ENCODE measurements at places on chromosomes 13 and 19.

DNA sequence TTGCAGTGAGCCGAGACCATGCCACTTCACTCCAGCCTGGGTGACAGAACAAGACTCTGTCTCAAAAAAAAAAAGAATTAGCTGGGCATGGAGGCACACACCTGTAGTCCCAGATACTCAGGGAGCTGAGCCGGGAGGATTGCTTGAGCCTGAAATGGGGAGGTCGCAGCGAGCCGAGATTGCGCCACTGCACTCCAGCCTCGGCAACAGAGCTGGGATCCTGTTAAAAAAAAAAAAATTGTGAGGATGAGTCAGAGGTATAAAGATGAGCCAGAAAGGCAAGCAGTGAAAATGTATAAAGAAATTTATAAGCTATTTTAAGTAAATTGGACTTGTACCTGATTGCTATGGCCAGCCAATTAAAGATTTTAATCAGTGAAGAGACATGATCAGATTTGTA, 21.1 kb downstream of the KBTBD6 start:
- no peak for DNase-seq

GRCh38 chr13:41494202-41494601, 36.9 kb downstream of the RGCC start:
- DNase-seq = no peak

DNA sequence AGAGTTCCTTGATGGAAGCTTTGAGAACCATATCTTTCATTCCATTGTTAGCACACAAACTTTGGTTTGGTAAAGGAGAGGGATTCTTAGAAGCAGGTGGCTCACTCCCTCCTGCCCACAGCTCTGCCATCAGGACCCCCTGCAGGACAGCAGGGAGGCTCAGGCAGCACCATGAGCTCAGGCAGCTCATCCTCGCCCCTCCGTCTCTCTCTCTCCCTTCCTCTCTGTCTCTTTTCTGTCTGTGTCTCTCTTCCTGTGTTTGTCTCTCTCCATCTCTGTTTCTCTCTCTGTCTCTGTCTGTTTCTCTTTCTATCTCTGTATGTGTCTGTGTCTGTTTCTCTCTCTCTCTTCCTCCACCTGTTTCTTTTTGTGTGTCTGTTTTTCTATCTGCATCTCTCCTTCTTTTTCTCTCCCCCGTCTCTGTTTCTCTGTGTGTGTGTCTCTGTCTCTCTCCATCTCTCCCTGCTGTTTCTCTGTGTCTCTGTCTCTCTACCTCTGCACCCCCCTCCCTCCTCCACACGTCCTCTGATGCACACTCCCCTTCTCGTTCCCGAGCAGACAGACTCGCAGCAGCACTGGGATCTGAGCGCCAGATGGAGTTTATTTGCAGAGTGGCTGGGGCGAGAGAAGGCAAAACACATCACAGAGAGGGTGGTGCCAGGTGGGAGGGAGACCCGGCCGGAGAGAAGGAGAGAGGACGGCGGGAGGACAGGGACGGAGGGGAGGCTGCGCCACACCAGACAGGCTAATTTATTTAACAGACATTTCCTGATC, 8.7 kb downstream of the SBK2 start:
- peak; percentile 93 for DNase-seq

DNA sequence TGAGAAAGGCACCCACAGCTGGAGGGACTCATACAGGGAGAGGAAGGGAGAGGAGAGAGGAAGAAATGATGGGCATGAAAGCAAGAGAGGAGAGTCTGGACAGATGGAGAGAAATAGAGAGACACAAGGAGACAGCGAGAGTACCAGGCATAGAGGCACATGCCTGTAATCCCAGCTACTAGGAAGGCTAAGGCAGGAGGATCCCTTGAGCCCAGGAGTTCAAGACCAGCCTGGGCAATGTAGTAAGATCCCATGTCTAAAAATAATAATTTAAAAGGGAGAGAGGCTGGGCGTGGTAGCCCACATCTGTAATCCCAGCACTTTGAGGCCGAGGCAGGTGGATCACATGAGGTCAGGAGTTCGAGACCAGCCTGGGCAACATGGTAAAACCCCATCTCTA, 9.3 kb downstream of the UNC13A start:
- DNase-seq = no peak

DNA sequence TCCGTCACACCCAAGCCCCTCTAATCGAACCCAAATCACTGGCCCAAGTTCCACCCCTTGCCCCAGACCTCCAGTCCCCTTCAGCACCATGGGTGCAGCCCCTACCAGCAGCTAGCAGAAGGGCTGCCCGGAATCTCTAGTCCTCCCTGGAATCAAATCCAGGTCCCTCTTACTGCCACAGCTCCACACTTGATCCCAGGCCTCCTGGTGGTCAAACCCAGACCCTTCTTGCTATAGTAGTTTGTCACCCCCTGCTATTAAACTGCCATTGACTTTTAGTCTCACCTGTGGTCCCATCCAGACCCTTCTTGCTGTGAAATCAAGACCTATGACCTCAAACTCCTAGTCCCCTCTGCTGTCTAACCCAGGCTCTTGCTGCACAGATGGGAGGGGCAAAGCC, 8.7 kb downstream of the HIPK4 start:
- DNase-seq = peak; percentile 38

GRCh38 chr19:48169939-48170803, at the start of the genes LIG1 and ZSWIM9:
Gene LIG1, minus strand, starts transcription at chr19:48170344. Its CDS starts 4,778 bp downstream, at chr19:48165566.
Gene ZSWIM9, plus strand, starts transcription at chr19:48170680. Its CDS starts 1,123 bp downstream, at chr19:48171803.
- peak; percentile 97 for DNase-seq

DNA sequence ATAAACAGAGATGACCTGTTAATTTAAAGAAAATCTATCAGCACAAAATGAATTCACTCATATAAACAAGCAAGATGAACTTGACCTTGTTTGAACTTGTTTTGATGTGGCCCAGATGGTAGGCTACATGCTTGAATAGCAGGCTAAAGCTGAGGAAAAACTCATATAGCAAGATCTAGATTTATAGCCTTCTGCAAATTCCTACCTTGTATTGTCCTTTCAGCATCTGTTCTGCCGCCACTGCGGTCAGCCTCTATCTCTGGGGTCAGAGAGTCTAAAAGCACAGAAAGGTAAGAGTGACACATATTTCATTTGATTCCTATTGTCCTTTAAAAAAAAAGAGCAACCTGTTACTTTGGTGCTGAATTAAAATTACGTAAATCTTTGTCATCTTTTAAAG, 392.1 kb downstream of the DACH1 start:
- DNase-seq = peak; percentile 78

DNA sequence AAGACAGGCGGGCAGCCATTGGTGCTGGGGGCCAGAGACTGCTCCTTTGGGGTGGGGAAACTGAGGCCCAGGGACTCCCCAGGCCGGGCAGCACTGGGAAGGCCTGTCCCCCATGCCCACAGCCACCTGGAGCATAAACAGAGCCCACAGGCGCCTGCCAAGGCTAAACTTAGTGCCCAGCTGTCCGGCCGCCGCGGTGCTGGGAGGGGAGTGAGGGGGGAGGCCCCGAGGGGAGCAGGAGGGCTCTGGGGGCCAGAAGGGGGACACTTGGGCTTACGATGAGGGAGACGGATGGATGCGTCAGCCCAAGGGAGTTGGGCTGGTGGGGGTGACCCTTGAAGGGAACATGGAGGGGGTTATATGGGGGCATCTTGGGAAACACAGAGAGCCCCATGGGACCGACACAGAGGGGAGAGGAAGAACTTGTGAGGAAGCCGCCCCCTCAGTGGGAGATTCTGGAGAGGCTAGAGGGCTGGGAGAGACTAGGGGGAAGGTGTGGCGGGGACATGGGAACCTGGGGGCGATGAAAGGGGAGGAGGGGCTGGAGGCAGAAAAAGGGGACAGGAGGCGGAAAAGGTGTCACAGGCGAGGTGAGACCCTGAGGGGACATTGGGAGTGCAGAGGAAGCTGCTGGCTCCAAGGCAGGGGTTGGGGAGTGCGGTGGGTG, 2.2 kb downstream of the CERS1 start:
- no peak for DNase-seq

- DNase-seq = peak; percentile 55
These were observed 13.6 kb downstream of the EPN1 start for GRCh38 chr19:55688422-55689218.

- no peak for DNase-seq
These were observed 10.6 kb downstream of the ACOD1 start for GRCh38 chr13:76958841-76959432.

DNA sequence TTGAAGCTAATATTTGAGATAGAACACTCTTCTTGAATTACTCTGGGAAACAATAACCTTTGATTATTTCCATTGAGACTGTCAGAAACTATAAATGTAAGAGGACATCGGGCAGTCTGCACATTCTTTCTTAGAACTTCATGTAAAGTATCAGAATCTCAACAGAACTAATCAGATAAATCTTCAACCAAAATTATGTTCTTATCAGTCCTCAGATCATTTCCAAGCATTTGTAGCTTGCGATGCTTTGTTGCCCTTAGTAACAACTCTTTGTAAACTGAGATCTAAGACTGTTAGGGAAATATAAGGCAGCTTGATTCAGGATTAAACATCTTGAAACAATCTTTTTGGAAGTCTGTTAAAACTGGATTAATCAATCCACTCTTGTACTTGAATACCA, 70.3 kb downstream of the FNDC3A start:
- DNase-seq = peak; percentile 17

DNA sequence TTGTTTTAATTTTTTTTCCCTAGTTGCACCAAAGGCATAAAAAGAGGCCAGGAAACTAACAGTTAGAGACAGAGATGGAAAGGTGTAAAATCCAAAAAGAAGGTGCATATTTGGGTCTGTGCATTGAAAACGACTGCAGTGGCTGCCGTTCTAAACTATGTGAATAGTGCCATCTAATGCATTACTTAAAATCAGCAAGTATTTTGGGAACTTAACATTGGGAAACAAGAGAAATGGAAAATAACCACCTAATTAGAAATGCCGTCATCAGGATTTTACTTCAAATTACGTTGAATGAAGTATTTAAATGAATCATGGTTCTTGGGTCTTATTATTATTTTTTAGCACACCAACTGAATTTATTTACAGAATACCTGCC, 189.5 kb upstream of the MIR17HG start:
- DNase-seq = peak; percentile 25

DNA sequence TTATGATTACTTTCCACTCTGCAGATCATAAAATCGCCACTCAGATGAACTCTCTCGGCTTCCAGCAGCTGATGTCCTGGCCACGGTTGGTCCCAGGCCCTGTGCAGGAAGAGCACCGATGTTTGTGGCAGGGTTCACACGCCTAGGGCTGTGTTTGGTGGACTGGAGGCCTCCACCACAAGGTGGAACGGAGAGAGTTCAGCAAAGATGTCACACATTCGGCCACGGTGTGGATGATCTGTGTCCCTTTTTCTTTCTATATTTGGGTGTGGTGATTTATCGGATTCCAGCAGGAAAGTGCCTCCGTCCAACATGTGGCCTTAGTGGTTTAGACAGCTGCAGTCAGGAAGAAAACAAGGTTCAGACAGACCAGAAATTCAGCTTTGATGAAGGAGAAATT, 521 bp upstream of the SHISA2 start:
- peak; percentile 49 for DNase-seq

DNA sequence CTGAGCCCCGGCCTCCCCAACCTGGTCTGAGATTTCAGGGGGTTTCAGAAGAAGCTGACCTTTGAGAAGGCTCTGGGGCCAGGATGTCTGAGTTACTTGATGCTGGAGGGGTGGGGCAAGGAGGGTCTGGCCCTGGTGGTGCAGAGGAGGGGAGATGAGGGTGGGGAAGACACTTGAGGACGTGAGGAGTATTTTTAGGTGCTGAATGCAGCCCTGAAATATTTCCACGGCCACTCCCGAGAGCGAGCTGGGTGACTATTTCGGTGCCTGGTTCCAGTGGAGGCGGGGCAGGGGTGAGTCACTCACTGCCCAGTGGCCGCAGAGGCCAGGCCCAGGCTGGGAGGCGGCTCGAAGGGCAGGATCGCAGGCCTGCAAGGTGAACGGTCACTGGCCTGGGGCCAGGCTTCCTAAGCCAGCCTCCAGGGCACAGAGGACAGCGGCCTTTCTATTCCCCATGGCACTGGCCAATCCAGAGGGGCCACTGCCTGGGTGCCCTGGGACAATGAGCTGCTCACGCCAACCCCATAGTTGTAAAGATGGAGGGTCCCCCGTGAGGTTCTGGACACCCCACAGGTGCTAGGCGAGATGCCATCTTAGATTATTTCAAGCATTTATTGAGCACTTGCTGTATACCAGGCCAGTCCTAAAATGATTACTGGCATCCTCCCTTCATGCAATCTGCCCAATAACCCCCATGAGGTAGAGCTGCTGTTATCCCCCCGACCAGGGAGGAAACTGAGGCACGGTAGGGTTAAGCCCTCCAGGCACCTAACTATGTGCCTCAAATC, 19.7 kb upstream of the JUND start:
- no peak for DNase-seq

GRCh38 chr13:90866006-90866405, 481.5 kb upstream of the MIR17HG start:
- no peak for DNase-seq

DNA sequence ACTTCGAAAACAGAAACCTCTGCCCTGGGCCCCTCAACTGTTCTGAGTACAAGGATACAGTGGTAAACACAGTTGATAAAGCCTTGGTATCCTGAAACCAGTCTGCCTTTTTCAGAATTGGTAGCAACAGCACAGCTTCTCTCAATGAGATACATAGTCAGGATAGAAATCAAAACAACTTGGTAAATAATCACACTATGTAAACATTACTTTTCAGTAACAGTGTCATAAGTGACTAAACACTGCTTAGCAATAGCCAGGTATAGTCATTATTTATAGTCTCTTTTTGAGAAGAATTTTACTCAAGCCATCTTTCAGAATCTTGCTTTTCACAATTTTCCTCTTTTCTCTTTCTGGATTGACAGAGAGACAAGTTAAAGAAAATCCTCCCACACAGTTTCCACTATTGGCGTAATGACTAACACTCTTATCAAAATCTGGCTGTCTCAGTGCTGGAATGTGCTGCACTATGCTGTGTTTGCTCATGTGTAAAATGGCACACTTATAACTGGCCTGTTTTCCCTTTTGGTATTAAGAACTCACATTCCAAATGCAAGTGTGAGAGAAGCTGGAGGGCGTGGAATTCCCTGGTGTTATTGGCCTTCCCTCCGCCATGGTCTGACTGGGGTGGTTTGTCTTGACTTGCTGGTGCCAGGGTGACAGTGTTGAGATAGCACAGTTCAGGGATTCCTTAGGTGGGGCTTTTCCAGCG, 368.8 kb downstream of the TDRD3 start:
- no peak for DNase-seq

GRCh38 chr19:42255766-42256745, 1.1 kb upstream of the ERF start:
- peak; percentile 81 for DNase-seq
